ENCODE measurements at places on chromosomes 4 and X. TPM values are rescaled to one million over a fixed set of nuclear protein-coding genes. Genes with fewer than 3 reads are reported as not detected.

ADAMTS3 gene
- 0.02 TPM for total RNA-seq

SAGE1 gene
- total RNA-seq, result not detected

JCHAIN gene
- total RNA-seq, result not detected

MGAT4D gene
- not detected for total RNA-seq

CLDN34 gene
- total RNA-seq, result not detected

YY2 gene
- 2.0 TPM for total RNA-seq

NSUN7 gene
- total RNA-seq, result not detected

XG gene
- not detected for total RNA-seq

MAGEA2 gene
- total RNA-seq, result not detected

PAGE2B gene
- total RNA-seq, result not detected

H2AZ1 gene
- total RNA-seq, result 651 TPM

SGMS2 gene
- 0.46 TPM for total RNA-seq

PPBP gene
- total RNA-seq, result not detected

PAGE2 gene
- not detected for total RNA-seq

USO1 gene
- 43.8 TPM for total RNA-seq

NUDT11 gene
- 1.9 TPM for total RNA-seq

GSX2 gene
- total RNA-seq, result not detected

UGT8 gene
- total RNA-seq, result 0.15 TPM

RAB41 gene
- total RNA-seq, result not detected

EPHA5 gene
- not detected for total RNA-seq

AWAT2 gene
- not detected for total RNA-seq

ATP8A1 gene
- total RNA-seq, result 29.1 TPM

ZFP92 gene
- 1.8 TPM for total RNA-seq

PABPC1L2B gene
- not detected for total RNA-seq

DRD5 gene
- not detected for total RNA-seq

MAGEA9B gene
- total RNA-seq, result not detected

REELD1 gene
- 0.10 TPM for total RNA-seq

PIR gene
- 2.1 TPM for total RNA-seq

MED28 gene
- total RNA-seq, result 58.6 TPM

GPRASP3 gene
- 1.9 TPM for total RNA-seq

WAS gene
- total RNA-seq, result 84.2 TPM

GAGE12H gene
- not detected for total RNA-seq

MID1IP1 gene
- total RNA-seq, result 94.2 TPM

C4orf51 gene
- total RNA-seq, result not detected

RBMXL3 gene
- not detected for total RNA-seq

HDX gene
- 0.80 TPM for total RNA-seq

GAGE12F gene
- total RNA-seq, result not detected
